ENCODE measurements at places on chromosomes 12 and 14. TPM values are rescaled to one million over a fixed set of nuclear protein-coding genes. Genes with fewer than 3 reads are reported as not detected.

The SERPINA1 gene
- not detected for total RNA-seq

DNA sequence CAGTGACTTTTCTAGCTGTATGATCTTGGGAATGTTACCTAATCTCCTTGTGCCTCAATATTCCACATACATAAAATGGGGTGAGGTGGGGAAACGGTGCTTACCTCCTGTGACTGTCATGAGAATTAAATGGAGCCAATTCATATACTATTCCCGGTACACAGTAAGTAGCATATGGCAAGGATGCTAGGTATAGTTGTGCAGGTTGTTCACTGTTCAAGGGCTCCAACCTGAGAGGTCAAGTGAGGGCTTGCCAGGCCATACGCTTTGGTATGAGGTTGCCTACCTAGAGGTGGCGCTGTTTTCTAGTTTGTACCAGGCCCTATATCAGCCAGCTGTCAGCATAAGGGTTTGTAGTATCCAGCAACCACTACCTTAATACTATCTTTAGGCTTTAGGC lies 3.6 kb upstream of the BATF start:
- peak; percentile 56 for DNase-seq

The GAS2L3 gene
- total RNA-seq, result 17.7 TPM

DNA sequence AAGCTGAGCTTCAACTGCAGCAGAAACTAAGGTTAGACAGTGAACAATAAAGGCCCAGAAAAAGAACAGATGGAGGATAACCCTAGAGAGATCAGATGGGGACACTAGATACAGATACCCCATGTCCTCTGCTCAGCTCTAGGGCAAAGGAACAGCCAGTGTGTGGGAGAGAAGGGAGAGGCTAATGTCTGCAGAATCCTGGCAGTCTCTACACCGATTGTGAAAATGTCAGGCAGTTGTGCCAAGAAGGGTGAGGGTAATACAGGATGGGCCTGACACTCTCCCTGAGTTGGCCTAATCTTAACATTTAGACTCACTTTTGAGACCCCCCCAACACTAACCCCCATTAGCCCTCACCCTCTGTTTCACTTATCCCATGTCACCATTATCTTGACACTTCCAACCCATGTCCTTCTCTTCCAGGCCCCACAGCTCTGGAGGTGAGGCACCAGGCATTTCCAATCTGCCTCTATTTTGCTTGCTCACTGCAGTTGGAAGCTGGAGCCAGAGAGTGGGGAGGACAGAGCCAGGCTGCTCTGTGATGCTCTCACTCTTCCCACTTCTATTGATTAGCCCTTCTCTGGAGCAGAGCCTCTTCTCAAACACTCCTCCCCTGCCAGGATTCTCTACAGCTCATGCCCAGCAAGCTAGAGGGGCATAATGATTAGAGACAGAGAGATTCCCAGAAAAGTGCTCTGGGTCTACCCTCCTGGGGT lies 3.0 kb upstream of the BLOC1S1 start:
- no peak for DNase-seq

The C12orf50 gene
- not detected for total RNA-seq

The CD163L1 gene
- 10.2 TPM for total RNA-seq

- DNase-seq, result no peak
Observed at GRCh38 chr12:95286713-95287112, 69.1 kb downstream of the VEZT start.

The TAS2R30 gene
- total RNA-seq, result 1.1 TPM

GRCh38 chr14:93683226-93683625 lies 105.1 kb downstream of the PRIMA1 start:
- DNase-seq, result no peak

GRCh38 chr12:117518594-117519270 lies 157.3 kb upstream of the NOS1 start:
- no peak for DNase-seq

The PARP2 gene
- 4.6 TPM for total RNA-seq

- DNase-seq, result peak; percentile 96
Observed at GRCh38 chr14:73789989-73790581, 61.5 kb upstream of the PTGR2 start.

DNA sequence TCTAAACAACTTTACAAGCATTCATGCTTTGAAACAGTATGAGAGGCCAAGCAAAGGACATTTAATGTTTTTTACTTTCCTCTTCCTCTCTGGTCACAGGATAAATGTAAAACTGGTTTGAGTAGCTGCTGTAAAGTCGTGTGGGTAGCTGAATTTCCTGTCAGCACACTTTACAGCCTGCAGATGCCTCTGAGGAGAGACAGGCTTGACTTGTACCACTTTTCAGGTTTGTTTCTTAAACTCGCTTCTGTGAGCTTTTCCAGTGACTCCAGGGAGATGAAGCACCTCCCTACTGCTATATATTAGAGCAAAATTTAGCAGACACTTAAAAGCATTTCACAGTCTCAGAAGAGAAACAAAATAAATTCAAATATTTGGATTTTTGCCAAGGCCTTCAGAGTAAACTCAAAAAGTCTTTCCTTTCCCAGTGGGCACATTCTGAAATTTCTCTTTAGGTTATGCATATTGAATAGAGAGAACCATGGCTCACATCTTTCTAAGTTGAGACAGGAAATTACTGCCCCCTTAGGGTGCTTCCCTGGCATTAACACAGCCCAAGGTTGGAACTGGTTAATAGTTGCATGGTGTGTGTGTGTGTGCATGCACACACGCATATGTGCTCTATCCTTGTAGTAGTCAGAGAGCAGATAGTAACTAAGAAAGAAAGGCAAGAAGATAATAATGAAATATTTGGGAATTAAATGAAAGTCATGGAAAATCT lies 557.3 kb upstream of the MIS18BP1 start:
- no peak for DNase-seq

The RNASE2 gene
- total RNA-seq, result not detected

GRCh38 chr12:87760943-87761342 lies 268.3 kb downstream of the C12orf50 start:
- no peak for DNase-seq

The SIVA1 gene
- 82.3 TPM for total RNA-seq

DNA sequence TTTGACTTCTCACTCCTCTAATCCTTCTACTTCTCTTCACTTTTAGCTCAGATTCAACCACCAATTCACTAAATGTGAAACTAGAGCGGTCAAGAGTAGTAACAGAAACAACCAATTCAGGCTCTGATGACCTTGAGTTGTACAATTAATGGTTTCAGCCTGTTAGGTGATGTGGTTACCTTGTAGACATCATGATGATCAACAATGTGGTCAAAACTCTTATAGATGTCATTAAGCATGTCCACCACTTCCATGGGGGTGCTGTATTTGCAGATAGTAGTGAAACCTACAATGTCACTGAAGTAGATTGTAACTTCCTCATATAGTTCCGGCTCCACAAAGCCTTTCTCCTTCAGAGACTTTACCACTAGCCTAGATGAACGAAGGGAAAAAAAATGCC lies 54.1 kb upstream of the PLBD1 start:
- no peak for DNase-seq

The PRKCH gene
- total RNA-seq, result 221 TPM

- DNase-seq, result no peak
Observed at GRCh38 chr12:117498256-117498655, 136.8 kb upstream of the NOS1 start.

The AICDA gene
- total RNA-seq, result not detected

The PLEK2 gene
- total RNA-seq, result 5.9 TPM

DNA sequence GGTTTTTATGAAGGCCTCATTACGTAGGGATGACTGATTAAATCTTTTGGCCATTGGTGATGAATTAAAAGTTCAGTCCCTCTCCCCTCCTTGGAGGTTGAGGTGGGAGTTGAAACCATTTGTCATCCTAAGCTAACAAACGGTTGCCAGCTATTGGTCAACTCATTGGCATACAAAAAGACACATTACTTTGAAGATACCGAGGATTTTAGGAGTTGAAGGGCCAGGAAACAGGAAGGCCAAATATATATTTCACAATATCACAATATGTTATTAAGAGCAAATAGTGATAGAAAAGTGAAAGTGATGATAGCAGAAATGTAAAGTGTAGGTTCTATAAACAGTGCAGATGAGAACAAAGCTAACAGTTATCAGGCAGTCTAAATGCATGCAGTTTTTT lies 24.4 kb downstream of the RCOR1 start:
- peak; percentile 39 for DNase-seq

GRCh38 chr12:96327346-96327745 lies 72.9 kb downstream of the CDK17 start:
- DNase-seq, result no peak

The NGB gene
- total RNA-seq, result not detected

DNA sequence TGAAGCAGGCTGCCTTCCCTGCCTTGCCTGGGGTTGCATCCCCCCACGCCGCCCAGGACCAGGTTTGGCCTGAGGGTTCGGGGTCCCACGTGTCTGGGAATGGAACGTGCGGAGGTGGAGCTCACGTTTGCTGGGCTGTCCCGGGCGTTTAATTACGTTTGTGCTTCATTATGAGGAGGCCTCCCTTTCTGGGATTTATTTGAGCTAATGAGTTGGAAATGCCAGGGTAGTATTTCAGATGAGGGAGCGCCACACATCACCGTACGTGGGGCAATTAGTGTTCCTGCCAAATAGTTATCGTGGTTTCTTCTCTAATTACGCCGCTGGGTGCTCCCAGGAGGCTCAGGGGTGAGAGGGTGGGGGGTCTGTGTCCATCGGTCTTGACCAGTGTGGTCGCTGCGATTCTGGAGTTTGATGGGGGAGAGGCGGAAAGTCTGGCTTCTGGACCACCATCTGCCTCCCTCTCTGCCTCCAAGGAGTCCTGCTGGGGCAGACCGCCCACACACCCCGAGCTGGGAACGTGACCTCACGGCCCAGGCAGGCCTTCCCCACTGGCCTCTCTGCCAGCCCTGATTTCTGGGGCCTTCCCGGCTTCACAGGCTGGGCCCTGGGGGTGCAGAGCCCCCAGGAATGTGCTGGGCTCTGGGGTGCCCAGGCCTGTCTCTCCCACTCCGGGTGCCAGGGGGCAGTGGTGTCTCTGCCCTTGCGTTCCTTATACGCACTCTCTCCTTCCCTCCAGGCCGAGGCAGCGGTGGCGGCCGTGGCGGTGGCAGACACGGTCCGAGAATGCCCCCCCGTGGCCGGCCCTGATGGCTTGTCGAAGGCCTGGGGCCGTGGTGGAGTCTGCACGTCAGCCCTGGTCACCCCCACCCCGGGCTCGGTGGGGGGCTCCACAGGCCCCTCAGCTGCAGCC lies 18.9 kb downstream of the KIF26A start:
- no peak for DNase-seq

- DNase-seq, result no peak
Observed at GRCh38 chr14:79564371-79564770, 646.9 kb downstream of the DIO2 start.

The SPX gene
- not detected for total RNA-seq
